ENCODE measurements at places on chromosomes 5 and 9.

GRCh38 chr9:5899292-5899691, 8.6 kb downstream of the MLANA start:
- DNase-seq: no peak

DNA sequence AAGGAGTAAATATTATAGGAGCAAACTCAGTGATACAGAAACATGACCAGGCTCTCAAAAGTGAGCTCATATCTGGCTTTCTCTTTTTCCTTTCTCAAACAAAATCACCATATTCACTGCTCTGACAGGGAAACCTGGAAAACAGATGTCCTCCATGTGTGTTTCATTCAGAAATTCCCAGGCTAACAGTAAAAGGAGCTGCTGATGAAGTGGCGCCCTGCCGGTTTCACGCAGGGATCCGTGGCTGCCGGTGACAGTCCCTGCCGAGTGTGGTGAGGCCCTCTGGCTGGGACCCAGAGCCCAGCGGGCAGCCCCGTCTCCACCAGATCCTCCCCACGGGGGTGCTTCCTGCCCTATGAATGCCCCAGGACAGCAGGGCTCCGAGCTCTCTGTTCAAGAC, 208.1 kb downstream of the GNA14 start:
- no peak for DNase-seq

GRCh38 chr5:54187694-54188093, 122.7 kb downstream of the ARL15 start:
- DNase-seq: no peak

DNA sequence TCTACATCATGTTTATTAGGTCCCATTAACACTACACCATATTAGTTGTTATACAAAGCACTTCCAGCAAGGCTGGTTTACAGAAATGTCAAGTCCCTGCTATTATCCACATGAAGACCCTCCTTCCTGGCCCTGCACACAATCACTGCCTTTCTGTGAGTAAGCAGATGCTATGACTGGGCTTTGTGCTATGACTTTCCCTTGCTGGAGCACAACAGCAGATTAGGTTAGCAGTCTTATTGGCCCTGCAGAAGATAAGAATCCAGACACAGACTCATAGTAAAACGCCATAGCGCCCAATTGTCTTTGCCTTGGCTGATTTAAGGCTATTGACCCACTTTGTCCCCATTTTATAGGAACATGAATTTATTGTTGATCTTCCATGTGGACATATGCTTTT, 228.9 kb upstream of the ACTBL2 start:
- no peak for DNase-seq

GRCh38 chr5:151173711-151174611, 16.4 kb upstream of the ANXA6 start:
- DNase-seq: no peak

GRCh38 chr5:140358738-140359310, 1.2 kb upstream of the SLC4A9 start:
- no peak for DNase-seq

GRCh38 chr9:79334001-79334400, 237.8 kb upstream of the TLE4 start:
- DNase-seq: no peak
